ENCODE measurements at places on chromosomes 13 and 19.

DNA sequence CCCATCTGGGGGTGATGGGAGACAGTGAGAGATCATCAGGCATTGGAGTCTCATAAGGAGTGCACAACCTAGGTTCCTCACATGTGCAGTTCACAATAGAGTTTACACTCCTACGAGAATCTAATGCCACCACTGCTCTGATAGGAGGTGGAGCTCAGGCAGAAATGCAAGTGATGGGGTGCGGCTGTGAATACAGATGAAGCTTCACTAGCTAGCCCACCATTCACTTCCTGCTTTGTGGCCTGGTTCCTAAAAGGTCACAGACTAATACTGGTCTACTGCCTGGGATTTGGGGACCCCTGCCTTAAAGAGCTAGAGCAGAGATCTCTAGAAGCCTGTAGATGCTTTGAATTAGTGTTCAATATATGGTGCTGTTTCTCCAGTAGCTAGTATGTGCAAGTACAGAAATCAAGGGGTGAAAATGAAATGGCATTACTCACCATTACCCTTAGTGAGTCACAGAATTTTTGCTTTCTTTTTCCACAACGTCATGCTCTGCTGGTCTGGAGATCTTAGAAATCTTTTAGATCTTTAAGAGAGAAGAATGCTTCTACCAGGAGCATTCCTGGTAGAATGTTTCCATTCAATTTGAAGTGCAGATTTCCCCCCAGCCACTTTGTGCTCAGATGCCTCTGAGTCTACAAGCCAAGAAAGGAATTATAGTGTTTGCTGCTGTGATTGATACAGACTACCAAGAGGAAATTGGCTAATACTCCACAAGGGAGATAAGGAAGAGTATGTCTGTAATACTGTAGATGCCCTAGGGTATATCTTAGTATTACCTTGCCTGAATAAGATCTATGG, 2301.2 kb downstream of the PCDH9 start:
- DNase-seq, result no peak

GRCh38 chr13:55155046-55155445, 1985.7 kb upstream of the PRR20A start:
- no peak for DNase-seq

DNA sequence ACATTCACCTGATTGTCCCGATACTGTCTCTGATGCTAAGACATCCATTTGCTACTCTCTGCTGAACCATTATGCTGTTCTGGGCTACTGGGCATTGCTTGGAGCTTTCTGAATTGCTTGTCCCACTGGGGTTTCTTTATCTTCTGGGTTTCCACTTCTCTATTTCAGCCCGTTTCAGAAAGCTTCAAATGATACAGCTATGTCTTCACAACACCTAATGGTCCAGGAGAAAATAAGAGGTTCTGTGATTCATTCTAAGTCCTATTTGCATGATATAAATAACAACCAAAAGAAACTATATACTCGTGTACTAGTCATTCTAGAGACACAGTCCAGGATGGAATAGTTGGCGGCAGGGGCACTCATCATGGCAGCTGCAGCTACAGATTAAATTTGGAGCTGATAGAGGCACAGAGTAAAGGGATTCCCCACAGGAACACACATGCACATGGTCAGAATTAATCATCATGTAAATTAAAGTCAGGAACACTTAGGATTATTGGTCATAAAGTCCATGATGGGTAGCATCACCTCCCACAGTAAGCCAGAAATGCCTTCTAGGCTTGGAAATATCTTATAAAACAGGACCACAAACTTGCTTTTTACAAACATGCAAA, 33.3 kb upstream of the SCEL start:
- DNase-seq, result no peak

DNA sequence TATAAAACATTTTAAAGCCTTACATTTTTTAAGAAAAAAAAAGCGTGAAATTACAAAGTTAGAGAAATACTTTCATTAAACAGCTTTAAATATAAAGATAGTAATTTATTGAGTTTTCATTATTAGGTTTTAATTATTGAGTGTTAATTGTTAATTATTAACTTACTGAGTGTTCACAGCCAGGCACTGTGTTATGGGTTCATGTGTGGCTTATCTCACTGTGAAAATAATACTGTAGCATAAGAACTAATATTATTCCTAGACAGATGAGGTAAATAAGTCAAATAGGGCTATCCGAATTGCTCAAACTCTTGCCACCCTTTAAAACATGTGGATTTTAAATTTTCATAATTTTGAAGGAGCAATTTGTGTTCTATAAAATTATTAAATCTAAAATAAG, 956.1 kb upstream of the PCDH20 start:
- no peak for DNase-seq

DNA sequence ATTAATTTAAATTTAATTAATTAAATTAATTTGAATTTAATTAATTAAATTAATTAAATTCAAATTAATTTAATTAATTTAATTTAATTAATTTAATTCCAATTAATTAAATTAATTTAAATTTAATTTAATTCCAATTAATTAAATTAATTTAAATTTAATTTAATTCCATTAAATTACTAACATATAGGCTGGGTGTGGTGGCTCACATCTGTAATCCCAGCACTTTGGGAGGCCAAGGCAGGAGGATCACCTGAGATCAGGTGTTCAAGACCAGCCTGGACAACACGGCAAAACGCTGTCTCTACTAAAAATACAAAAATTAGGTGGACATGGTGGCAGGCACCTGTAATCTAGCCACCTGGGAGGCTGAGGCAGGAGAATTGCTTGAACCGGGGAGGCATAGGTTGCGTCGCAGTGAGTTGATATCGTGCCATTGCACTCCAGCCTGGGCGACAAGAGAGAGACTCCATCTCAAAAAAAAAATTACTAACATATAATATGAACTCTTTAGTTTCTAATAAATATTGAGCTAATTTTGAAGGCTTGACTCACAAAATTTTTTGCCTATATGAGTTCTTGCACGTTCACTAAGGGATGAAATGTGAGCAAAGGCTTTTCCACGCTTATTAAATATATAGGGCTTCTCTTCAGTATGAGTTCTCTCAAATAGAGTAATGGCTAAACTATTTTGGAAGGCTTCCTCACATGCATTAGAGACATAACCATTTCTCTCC, 9.0 kb upstream of the USP29 start:
- no peak for DNase-seq

GRCh38 chr19:49004133-49004532, 10.4 kb downstream of the RUVBL2 start:
- no peak for DNase-seq

DNA sequence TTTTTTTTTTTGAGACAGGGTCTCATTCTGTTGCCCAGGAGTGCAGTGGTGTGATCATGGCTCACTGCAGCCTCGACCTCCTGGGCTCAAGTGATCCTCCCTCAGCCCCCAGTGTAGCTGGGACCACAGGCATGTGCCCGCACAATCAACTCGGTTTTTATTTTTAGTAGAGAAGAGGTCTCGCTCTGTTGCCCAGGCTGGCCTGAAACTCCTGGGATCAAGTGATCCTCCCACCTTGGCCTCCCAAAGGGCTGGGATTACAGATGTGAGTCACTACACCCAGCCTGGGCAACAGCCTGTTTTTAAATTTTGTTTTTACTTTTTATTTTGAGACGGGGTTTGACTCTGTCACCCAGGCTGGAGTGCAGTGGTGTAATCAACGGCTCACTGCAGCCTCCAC, 2.3 kb upstream of the KDM4B start:
- DNase-seq, result no peak

DNA sequence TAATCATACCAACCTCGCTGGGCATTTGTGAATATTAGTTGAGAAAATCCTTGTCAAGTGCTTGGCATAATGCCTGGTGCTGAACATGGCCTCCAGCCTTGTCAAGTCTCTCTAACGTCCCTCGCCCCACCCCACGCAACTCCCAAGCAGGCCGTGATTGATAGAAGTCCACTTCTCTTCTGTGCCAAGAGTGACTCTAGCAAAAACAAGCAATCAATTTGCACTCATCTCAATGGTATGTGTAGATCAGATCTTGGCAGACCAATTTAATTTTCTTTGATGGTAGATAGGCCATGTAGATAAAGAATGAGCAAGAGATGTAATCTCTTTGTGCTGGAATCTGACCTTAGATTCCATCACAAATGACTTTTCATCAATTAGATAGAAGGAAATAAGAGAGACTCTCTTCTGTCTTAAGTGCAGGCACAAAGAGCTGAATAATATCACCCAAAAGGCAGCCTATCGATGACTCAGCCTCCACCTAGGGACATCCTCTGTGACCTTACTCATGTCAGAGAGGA, 31.0 kb upstream of the KATNAL1 start:
- DNase-seq, result no peak

DNA sequence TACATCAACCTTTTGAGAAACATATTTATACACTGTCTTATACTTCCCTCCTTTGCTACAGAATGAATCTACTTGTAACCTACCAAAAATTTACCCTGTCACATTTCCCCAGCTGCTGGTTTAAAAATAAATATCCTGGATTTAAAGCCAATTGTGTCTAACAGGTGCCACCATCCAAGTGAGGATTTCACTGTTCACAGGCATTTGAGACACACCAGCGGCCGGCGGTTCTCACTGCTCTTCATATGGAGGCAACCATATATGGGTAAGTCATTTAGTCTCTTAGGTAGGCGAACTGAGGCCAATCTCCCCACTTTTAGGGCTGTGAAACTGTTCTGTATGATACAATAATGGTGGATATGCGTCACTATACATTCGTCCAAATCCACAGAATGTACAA, 26.2 kb downstream of the SLC25A30 start:
- no peak for DNase-seq

- no peak for DNase-seq
Measured at GRCh38 chr13:44306371-44307192, 67.0 kb upstream of the SERP2 start.

- no peak for DNase-seq
Measured at GRCh38 chr13:105118426-105118985, 1417.0 kb downstream of the EFNB2 start.

- DNase-seq, result no peak
Measured at GRCh38 chr13:97851269-97851668, 102.2 kb upstream of the IPO5 start.

- DNase-seq, result no peak
Measured at GRCh38 chr13:25281935-25282332, 5.4 kb downstream of the MTMR6 start.

- DNase-seq, result no peak
Measured at GRCh38 chr19:48603449-48603848, 3.1 kb upstream of the SPACA4 start.

- DNase-seq, result no peak
Measured at GRCh38 chr19:19059018-19059836, 4.6 kb upstream of the SLC25A42 start.

- DNase-seq, result no peak
Measured at GRCh38 chr19:38210458-38210987, 13.5 kb downstream of the DPF1 start.

DNA sequence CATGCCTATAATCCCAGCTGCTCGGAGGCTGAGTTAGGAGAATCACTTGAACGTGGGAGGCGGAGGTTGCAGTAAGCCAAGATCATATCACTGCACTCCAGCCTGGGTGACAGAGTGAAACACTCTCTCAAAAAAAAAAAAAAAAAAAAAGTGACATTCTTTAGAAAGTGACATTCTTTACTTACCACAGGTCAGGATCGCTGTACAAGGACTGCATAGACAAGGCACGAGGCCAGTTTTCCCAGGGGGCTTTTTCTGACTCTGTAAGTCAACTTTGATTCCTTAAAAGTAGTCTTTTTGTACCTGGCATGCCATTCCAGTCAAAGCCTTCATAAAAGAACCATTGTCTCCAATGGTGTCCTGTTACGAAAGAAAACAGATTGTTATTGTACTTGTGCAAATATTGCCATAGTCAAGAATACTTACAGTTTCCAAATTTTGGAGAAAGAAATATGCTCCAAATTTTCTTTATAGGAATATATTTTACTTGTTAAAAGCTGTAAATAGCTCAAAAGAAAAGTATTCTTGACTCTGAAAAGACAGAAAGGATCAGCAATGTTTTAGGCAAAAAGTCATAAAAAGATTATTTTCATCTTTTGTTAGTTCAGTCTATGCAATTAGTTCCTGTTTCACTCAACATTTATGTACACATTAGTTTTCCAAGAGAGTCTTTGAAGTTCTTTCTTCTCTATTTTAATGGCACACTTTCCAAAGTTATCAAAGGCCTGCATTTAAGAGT, 39.3 kb downstream of the CEACAM1 start:
- no peak for DNase-seq

- no peak for DNase-seq
Measured at GRCh38 chr13:108005231-108005630, 210.1 kb downstream of the LIG4 start.

- no peak for DNase-seq
Measured at GRCh38 chr19:58060231-58060630, 1.1 kb downstream of the ZNF135 start.

DNA sequence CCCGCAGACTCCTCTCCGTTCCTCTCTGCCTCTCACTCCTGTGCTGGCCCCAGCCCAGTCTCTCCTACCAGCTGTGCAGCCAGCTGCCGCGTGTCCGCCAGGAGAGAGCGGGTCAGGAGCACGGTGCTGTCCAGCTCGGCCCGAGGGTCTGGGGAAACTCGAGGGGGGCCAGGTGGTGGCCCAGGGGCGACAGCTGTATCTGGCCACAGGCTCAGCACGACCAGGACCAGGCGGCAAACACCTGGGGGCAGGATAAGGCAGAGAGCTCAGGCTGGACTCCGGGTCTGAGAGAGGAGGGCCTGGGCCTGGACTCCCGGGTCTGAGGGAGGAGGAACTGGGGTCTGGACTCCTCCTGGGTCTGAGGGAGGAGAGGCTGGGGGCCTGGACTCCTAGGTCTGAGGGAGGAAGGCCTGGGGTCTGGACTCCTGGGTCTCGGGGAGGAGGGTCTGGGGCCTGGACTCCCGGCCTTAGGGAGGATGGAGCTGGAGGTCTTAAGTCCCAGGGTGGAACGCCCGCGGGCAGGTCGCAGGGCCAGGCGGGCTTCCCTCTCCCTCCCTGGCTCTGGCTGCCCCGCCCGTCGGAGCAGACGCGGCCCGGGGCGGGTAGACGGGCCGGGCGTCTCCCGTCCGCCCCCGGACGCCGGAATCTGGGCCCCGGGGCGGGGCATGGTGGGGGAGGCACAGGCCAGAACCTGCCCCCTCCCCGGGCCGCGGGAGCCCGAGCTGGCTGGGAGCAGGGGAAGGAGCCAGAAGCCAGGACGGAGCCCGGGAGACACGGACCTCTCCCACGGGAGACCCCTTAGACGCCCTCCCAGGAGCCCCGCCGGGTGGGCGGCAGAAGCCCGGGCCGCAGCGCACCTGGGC, 1.3 kb downstream of the IL11 start:
- DNase-seq, result no peak

DNA sequence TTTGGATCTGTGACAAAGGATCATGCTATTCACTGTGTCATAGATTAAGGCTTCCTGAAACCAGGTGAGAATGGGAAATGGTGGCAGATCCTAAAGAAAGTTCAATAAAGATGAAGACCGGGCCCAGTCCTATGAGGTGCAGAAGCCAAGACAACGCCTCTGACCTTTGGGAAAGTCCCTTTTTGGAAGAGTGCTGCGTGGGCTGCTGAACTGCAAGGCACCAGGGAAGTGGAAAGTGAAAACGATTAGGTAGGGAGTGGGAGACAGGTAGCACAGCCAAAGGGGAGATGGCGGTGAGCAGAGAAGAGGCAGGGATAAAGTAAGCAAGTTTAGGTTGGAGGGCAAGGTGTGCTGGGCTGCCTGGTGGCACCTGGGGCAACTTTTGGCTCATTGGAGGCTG, 16.3 kb downstream of the MBNL2 start:
- DNase-seq, result no peak
